ENCODE measurements at places on chromosomes 5 and 9.

- no peak for DNase-seq
Observed at GRCh38 chr9:104386425-104387069, 117.5 kb upstream of the OR13F1 start.

DNA sequence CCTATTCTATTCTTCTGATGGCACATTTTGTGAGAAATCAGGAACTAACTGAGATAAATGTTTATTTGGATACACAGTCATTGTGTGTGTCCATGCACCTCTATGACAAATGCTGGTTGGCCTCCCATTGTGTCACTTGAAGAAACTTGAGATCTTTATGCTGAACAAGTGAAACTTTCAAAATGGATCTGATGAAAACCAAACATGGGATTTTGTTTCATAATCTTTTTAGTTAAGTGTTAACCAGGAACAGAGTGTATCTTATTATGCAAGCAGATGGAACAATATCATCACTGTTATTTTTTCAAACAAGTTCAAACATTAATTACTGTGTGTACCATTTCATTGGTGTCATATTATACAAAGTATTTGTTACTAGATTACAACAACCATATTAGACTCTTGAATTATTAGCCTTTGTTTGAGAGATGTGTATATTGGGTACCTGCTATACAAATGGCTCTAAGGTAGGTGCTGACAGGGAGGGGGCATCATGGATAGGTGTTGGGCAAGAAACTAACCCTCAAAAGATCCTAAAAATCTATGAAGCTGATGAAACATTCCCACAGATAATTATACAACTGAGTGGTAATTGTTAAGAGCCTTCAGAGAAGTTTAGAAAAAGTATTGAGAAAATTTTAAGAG lies 159.8 kb downstream of the PALM2AKAP2 start:
- no peak for DNase-seq

DNA sequence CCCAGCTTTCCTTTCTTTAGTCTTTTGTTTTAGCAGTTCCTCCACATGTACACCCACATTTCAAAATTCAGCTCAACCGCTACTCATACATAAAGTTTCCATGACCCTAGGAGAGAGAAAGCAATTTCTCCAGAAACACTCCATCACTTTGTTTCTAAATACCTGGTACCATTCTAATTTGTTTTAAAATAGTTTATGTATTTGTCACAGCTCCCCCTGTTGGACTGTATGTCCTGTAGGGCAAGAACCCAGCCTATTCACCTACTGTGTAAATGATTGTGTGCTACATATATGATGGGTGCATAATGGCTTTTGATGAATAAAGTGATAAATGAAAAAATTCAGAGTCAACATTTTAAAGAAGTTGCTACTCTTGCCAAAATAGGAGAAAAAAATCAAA lies 139.1 kb downstream of the COX7C start:
- DNase-seq = no peak

DNA sequence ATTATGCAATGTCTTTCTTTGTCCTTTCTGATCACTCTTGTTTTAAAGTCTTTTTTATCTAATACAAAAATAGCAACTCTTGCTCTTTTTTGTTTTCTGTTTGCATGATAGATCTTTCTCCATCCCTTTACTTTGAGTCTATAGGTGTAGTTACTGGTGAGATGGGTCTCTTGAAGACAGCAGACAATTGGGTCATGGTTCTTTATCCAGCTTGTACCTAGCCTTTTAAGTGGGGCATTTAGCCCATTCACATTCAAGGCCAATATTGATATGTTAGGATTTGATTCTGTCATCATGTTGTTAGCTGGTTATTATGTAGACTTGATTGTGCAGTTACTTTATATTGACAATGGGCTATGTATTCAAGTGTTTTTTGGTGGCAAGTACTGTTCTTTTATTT lies 245.9 kb upstream of the TARS1 start:
- no peak for DNase-seq

- DNase-seq = no peak
Observed at GRCh38 chr5:25579111-25579510, 934.3 kb upstream of the CDH10 start.

GRCh38 chr5:43140286-43140685 lies 19.6 kb downstream of the ZNF131 start:
- DNase-seq = no peak

Data from GM12892 (cell line).